ENCODE measurements at places on chromosomes 12 and 14. TPM values are rescaled to one million over a fixed set of nuclear protein-coding genes. Genes with fewer than 3 reads are reported as not detected.

RNU4-1 gene
- total RNA-seq = 2,225 TPM

PRB2 gene
- not detected for total RNA-seq

NPAS3 gene
- total RNA-seq = 4.3 TPM

KRT6C gene
- not detected for total RNA-seq

GALNT9 gene
- 0.84 TPM for total RNA-seq

MFAP5 gene
- total RNA-seq = 59.7 TPM

TEDC1 gene
- 30.5 TPM for total RNA-seq

KRT85 gene
- not detected for total RNA-seq

ASCL4 gene
- not detected for total RNA-seq

KRT72 gene
- not detected for total RNA-seq

DNA sequence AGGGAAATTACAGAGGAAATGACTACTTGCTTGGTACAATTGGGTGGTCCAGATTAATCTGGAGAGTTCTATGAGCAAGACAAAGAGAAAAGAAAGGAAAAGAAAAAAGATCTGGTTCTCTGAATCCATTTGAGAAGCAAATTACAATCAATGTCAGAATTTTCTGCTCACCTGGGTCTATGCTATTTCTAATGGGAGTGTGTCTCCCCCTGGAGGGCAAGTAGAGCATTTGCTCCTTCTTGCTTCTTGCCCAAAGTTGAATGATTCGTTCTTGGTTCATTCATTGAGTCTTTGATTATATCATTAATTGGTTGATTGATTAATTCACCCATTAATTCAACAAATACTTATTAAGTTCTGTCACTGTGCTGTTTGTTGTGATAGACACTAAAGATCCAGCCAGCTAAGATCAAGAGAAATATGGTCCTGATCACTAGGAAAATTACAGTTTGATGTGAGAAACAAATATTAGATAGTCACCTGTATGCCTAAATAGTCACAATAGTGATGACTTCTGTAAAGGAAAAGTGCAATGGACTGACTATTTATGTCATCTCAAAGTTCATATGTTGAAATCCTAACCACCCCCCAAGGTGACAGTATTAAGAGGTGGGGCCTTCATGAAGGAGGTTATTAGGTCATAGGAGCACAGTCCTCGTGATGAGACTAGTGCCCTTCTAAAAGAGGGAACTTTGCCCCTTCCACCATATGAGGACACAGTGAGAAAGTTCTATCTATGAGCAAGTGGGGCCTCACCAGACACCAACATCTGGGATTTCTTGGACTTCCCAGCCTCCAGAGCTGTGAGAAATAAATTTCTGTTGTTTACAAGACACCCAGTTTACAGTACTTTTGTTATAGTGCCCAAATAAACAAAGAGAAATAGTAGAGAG is 8.0 kb upstream of the ASB8 start:
- no peak for DNase-seq

GRCh38 chr12:29380536-29381523 is at the start of gene ERGIC2:
ERGIC2 (minus strand) TSS chr12:29381172; CDS start chr12:29371633, 9,539 bp downstream.
- DNase-seq = peak; percentile 94

DNA sequence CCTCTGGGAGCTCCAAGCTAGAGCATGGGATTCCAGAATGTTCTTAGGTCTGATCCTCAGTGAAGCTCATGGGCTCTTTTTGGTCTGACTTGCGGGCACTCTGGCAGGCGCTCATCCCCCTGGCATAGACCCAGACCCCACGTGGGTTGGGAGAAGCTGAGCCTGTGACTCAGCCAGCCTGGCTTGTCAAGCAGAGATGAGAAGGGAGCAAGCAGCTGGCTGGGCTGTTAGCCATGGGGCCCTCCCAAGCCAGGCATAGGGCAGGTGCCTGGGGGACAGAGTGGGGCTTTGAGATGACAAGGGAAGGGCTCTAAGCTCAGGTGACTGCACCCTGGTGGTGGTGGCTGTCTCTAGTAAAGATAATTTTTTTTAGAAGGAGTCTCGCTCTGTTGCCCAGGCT is 80.3 kb upstream of the NOS1 start:
- no peak for DNase-seq

DNA sequence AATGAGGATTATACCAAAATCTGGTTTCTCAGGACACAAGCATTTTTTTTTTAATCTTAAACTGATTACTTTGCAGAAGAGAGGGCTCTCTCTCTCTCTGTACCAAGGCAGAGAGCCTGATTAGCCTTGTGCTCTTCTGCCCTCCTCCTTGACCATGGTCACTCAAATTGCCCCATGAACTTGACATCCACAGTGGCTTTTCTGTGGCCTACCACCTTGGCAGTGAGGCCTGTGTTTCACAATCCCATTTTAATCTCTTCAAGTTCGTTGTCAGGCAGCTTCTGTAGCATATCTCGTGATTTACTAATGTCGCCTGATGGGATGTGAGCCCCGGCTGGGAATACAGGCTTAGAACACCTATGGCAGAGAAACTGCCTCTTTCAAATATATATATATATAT is 30.7 kb upstream of the PWP1 start:
- no peak for DNase-seq

- DNase-seq = no peak
These were observed 36.1 kb downstream of the LIN7A start for GRCh38 chr12:80901661-80902060.

- no peak for DNase-seq
These were observed 2.2 kb downstream of the PLEKHG6 start for GRCh38 chr12:6312529-6313325.

GRCh38 chr12:56385873-56386272 is 23.2 kb upstream of the APOF start:
- DNase-seq = no peak

GRCh38 chr12:78002878-78003277 is 172.2 kb downstream of the NAV3 start:
- DNase-seq = no peak

DNA sequence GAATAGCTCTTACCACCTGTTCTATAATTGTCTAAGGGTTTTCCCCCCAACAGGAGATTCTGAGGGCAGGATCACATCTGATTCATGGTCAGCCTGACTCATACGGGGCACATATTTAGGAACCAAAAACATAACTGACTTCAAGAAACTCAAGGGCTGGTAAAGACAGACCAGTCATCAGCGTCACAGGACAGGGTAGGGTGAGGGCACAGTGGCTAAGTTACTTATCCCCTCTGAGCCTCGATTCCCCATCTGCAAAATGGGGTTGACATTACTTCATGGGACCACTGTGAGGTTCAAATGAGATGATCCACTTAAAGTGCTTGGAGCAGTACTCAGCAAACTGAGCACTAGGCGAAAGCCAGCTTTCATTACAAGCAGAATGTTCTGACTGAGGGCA is 606 bp downstream of the CINP start:
- no peak for DNase-seq

DNA sequence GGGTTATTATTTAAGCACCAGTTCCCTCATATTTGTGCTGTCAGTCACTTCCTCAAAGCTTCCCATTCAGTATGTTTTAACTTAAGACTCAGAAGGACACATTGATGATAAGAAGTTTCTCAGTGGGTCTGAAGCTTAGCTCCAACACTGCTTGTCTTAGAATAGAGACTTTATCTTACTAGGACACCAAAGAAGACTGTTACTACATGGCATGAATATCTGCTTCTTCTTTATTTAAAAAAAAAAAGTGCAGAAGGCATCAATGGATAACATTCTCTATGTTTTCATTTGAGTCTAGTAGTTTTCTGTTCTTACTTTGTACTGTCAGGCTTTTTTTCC is 404.2 kb downstream of the DAD1 start:
- DNase-seq = no peak

DNA sequence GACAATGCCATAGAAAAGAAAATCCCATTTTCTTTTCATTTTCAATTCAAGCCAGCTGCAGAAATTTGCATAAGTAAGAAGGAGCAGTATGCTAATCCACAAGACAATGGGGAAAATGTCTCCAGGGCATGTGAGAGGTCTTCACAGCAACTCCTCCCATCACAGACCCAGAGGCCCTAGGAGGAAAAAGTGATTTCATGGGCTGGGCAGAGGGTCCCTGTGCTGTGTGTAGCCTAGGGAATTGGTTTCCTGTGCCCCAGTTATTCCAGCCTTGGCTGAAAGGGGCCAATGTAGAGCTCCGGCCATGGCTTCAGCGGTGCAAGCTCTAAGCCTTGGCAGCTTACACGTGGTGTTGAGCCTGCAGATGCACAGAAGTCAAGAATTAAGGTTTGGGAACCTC is 211.4 kb downstream of the CCDC59 start:
- DNase-seq = no peak

GRCh38 chr12:62653740-62654139 is 187.1 kb downstream of the MON2 start:
- DNase-seq = no peak

- no peak for DNase-seq
These were observed 20.4 kb downstream of the ADAM20 start for GRCh38 chr14:70514168-70515069.

GRCh38 chr14:64963611-64964010 is 8.5 kb downstream of the RAB15 start:
- no peak for DNase-seq

DNA sequence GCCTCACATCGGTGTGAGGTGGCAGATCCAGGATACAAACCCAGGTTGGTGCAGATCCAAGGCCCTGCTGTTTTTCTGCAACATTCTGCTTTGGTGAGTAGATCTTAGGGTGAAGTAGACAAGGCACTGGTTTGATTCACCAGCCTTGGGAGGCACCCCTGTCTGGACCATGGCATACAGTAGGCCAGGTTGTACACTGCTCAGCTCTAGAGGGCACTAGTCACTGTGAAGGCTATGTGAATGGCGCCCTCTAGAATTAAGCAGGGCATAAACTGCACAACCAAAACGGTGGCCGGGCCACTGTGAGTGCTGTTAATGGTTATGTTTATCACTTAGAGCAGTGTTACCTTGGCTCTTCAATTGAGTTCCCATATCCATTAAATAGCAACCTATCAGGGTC is 280.6 kb upstream of the PWP1 start:
- DNase-seq = no peak

DNA sequence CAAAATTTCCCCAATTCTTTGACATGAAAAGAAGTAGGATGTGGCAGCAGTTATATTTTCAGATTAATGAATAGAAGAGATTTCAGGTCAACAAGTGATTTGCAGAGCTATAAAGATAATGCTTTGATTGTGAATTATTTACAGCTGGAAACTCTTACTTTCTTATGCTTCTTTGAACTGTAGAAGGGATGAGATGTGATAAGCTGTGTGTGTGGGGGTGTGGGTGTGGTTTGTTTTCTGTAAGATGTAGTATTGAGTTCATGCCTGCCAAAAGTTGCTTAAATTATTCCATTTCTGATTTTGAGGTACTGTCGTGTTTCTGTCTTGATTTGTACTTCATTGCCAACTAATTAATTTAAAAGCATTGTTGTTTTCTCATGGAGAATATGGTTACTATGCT is 22.7 kb downstream of the AEBP2 start:
- no peak for DNase-seq

- DNase-seq = no peak
These were observed 52.0 kb downstream of the KCNMB4 start for GRCh38 chr12:70418101-70418500.

- no peak for DNase-seq
These were observed 46.7 kb downstream of the ERH start for GRCh38 chr14:69351385-69351784.

GRCh38 chr14:47485421-47485820 is 190.0 kb downstream of the MDGA2 start:
- no peak for DNase-seq

DNA sequence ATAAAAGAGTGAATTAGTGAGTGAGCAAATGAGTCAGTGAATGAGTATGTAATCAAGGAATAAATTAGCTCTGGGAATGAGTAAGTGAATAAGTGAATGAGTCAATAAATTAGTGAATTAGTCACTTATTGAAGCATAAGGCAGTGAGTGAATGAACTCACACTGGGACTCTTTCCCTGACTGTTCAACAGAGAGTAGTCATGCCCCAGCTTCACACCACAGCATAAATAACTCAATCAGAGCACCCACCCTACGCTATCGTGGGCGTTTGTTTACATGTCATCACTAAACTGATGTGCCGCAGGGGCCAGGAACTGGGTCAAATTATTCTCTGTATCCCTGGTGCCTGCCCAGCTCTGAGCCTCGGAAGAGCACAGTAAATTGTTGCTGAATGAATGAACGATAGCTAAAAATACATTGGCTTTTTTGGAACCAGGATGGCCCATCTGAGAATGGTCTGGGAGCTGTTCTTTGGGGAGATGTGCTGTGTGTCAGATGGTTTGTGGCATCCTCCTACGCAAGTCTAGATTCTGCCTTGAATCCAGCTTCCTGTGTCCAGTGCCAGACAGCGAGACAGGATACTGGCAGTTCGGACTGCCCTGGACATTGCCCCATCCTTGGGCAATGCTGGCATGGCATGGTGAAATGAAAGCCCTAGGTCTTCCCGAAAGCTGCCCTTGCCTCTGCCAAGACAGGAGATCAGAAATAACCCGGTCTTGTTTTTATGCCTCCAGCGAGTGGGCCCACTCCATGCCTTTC is 98.0 kb upstream of the RTL1 start:
- no peak for DNase-seq

DNA sequence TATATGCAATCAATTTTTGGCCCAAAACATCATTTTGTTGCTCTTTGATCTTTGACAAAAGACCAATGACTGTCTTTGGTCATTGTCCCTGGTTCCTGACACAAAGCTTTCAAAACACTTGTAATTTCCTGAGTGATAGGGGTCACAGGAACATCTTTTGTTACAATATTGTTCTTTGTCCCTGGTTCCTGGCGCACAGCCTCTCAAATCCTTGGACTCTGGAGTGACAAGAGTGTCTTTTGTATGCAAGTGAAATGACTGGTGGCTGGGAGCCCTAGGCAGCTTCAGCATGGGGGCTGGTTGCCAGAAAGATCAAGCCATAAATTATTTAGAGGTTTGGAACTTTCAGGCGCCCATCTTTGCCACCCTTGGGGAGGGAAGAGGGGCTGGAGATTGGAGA is 53.9 kb downstream of the DNAH10 start:
- DNase-seq = no peak

DNA sequence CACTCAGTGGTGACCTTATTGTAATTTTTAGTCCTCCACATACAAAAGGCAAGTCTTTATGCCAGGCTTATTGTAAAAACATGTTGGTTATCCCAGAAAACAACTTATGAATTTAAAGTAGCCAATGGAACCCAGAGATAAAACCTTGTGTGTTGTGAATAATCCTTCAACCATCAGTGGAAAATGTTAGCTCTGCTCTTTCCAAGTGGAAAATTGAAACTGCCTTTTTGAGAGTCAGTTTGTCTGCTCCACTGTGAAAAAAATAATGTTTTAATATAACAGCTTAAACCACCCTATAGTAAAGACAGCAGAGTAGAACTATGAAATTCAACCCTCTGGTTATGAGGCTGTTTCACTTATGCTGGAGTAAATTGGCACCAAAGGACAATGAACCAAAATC is 112.0 kb downstream of the TTLL5 start:
- DNase-seq = no peak

GRCh38 chr12:3117144-3117581 is 40.0 kb downstream of the TSPAN9 start:
- no peak for DNase-seq
